ENCODE measurements at places on chromosomes 6 and 20.

DNA sequence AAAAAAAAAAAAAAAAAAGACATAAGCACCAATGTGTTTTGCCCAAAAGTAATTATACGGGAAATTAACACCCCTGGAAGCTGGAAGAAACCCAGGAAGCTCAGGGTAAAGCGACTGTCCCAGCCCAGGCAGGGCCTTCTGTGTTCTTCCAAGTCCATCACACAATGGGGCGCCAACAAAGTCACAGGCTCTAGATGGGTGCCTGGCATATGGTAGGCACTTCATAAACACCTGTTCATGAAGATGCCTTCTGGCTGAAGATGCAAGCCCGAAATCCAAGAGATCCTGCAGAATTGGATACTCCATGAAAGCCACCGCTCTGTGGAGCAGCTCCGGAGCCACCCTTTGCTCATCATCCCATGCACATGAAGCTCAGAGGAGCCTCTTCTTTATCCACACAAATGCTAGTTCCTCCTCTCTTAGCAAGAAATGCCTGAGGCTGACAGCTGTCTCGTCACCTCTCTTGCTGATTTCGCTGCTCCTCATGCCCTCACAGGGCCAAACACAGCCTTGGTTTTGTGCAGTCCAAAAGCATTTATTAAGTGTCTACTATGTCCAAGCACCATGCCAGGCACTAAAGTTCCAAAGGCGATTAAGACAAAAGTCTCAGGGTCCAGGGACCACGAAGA, 76.6 kb downstream of the TRERF1 start:
- DNase-seq: no peak

DNA sequence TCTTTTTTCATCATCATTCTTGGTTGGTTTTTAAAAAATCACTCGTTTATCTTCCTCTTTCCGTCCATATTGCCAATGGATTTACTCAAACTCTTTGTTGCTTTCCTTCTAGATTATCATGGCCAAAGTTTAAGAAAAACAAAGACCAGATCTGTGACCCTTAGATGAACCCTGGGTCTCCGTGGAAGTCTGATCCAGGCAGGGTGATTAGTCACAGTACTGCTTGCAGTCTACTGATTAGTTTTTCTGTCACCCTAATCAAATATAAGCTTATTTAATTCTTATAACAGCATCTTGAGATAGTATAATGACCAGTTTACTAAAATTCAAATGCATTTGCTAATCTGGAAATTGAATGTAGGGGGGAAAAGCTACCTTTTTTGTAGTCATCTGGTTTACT, 6.0 kb upstream of the SMIM28 start:
- no peak for DNase-seq

DNA sequence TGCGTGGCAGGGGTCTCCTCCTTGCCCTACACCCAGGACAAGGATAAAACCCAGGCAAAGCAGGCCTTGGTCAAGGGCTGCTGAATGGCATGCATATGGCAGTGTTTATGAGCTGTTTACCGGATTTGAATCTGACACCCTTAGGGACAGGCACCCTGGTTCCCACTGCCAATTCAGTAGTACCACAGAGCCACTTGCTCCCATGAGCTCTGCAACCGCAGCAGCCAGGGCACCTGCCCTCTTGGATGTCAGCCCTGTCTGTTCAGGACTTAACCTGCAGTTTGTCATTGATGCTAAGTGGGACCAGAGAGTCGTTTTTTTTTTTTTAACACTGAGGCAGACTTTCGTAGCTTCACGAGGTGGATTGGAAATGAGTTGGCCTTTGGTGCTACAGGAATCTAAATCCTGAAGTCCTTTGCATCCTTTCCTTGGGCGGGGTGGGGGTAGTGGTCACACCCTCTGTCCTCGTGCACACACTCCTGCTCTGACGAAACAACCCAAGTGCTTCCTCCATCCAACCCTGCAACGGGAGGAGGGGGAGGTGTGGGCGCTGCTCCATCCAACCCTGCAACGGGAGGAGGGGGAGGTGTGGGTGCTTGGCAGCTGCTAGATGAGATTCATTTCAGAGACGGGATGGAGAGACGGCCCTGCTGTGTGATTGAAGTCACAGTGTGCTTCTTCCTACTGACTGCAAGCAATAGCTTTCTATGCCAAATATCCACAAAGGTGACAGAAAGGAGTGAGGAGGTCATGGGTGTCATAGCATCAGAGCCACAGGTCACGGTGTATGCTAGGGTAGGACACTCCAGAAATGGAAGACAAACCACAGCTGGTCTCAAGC, 166.5 kb downstream of the SMOC2 start:
- no peak for DNase-seq

DNA sequence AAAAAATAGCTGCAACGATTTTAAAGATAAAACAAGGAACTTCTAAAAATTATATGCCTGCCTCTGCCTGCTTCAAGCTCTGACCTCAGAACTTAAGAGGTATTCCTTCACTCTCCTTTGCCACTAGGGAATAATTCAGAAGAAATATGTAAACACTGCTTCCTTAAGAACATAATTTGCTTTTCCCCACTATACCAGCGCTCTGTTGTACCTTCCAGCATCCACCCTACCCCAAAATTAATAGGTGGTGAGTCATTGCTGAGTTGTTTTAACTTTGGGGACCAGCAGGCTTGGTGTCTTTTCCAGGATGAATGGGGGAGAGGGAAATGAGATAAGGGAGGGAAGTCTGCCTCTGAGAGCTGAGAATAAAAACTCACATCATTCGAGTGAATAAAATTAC, 107.7 kb upstream of the ATXN1 start:
- DNase-seq: no peak
